NCI-H1105 (cell line): ENCODE measurements at places on chromosomes 7 and 10.

DNA sequence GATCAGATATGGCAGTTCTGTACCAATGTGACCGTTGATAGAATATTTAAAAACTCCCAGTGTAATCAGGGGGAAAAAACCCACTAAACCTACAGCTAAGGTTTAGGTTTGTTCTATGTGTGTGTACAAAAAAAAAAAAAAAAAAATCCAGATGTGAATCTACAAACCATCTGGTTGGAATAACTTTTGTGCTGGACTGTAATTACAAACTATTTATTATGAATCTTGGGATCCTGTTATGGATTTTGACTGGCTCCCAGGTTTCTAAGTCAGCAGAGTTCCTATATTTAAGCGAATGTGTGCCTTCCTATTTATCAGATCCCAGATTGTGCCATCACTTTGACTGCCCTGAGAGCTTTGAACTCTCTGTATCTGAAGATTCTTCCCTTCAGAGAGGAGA lies 29.1 kb downstream of the BMPER start:
- DNase-seq = no peak

- DNase-seq = no peak
Observed at GRCh38 chr10:98577578-98577977, 130.8 kb upstream of the HPS1 start.

DNA sequence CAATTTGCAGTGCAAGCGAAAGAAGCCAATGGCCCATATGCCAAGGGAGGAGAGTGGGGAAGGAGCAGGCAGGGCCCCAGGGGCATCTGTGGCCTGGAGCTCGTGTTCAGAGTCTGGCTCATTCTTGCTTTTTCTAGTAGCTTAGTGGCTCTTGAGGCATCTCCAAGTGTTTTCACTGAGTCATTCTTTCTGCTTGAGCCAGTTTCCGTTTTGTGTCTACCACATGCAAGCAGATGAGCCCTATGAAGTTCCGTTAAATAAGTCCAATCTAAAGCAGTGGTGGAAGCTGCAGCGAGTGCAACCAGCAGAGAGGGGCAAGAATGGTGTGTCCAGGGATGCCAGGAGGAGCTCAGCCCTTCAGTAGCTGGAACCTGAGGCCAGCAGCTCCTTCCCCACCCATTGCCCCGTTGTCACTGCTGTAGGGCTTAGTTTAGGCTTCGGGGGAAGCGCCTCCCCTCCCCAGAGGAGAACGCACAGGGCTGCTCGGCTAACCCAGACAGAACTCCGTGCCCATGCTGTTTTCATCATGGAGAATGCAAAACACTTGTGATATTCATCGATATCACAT lies 57.4 kb upstream of the EBF3 start:
- no peak for DNase-seq

GRCh38 chr7:82154728-82155127 lies 288.8 kb downstream of the CACNA2D1 start:
- DNase-seq = no peak

GRCh38 chr10:58704226-58704625 lies 191.6 kb downstream of the BICC1 start:
- DNase-seq = no peak
